ENCODE measurements at places on chromosomes 1 and 21.

DNA sequence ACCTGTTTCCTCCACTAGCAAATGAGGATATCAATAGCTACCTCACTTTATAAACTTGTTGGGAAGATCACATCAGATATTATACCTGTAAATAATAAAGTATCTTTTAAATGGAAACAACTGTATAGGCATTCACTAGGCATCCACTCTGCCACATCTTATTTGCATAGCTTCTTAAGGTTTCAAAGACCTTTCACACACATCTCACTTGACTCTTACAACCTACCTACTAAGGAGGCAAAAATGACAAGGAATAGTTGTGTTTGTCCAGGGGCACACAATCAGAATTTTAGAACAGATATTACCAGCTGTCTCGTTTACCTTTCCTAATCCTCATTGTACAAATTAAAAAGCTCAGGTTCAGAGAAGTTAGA is 51.5 kb downstream of the VANGL2 start:
- DNase-seq, result no peak

- DNase-seq, result peak; percentile 18
These were observed 73.7 kb upstream of the NRIP1 start for GRCh38 chr21:15138490-15138889.

GRCh38 chr1:82567348-82567747 is 766.6 kb downstream of the ADGRL2 start:
- DNase-seq, result no peak

- no peak for DNase-seq
These were observed 31.4 kb upstream of the TMEM61 start for GRCh38 chr1:54949053-54949452.

DNA sequence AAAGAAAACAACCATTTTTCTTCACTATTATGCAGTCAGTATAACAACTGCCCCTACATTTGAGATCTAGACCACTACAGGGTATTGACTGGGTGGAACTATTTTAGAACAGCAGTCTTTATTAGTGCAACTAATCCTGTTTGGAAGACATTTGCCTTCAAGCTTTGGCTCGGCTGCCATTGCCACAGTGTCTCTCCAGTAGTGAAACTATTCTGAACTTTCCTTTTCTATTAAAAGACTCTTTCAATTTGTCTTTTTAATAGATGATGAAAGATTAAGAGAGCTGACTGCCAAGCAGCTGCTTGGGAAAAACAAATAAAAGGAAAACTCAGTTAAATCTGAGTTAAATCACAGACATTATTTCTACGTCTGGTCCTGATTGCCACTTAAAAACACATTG is 49.3 kb downstream of the LPGAT1 start:
- DNase-seq, result no peak

GRCh38 chr1:175887981-175888428 is 144.6 kb upstream of the TNR start:
- peak; percentile 81 for DNase-seq

Data from NCI-H1092 (cell line).